ENCODE measurements at places on chromosomes 2 and 18.

DNA sequence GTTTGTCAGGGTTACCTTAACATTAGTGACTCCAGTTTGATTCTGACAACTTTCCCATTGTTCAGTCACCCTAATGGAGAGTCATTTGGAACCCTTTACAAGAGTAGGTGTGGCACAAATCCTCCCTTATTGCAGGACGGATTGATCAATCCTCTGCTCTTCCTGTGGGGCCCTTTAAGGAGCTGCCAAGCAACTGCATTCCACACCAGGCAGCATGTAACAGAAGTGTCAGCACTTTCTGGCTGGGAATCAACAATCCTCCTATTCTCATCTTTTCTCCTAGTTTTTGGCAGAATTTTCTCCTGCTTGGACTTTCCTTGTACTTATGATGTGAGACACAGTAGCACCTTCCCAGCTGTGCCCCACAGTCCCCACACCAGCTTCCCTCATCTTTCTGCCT is 177.8 kb downstream of the ST6GAL2 start:
- DNase-seq = no peak

- no peak for DNase-seq
These were observed 110.2 kb upstream of the RBBP8 start for GRCh38 chr18:22822841-22823508.

GRCh38 chr2:36459725-36460137 is 104.2 kb downstream of the CRIM1 start:
- no peak for DNase-seq

DNA sequence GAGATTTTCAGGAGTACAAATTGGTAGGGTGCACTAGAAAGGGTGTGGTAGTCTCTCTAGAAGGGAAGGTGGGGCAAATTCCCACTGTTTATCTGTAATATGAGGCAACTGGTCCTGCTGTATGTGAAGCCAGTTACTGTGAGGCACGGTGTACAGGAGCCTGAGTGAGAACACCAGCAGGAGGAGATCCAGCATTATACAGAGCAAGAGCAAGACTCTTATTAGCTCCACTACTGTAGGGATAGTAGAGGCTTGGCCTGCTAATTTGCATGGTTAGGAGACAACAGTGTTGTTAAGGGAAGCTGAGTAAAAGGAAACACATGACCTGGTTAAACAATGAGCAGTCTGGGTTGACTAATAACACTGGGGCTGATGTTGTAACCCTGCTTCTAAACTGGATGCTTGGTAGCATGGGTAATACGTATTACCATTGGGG is 76.3 kb upstream of the WDSUB1 start:
- no peak for DNase-seq

DNA sequence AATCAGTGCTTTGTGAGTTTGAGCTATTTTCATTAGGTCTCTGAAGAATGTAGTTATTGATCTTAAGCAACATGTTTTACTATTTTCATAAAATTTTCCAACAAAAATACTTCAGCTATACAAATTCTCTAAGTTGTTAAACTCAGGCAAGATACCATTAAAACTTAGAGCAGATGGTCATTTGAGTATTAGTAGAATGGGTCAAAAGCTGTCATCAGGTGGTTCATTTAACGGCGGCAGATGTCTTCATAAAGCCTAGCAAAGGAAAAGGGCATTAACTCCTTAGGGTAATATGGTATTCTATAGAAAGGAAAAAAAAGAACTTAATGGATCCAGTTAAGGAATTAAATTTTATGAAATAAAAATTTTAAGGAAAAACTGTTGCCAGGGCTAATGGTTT is 19.2 kb downstream of the MIB1 start:
- no peak for DNase-seq

DNA sequence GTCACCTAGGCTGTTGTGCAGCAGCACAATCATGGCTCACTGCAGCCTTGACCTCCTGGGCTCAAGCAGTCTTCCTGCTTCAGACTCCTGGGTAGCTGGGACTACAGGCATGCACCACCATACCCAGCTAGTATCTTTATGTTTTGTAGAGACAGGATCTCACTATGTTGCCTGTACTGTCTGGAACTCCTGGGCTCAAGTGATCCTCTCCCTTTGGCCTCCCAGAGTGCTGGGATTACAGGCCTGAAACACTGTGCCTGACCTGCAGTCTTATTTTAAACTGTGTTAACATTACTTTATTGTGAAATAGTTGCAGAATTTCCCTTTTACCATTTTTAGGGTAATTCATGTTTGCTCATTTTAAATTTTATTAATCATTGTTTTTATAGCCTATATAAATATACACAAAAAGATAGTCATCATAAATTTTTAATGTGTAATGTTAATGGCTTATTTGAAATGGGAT is 24.6 kb downstream of the EML4 start:
- no peak for DNase-seq

- DNase-seq = no peak
These were observed 371.6 kb downstream of the EIPR1 start for GRCh38 chr2:3005859-3006501.

DNA sequence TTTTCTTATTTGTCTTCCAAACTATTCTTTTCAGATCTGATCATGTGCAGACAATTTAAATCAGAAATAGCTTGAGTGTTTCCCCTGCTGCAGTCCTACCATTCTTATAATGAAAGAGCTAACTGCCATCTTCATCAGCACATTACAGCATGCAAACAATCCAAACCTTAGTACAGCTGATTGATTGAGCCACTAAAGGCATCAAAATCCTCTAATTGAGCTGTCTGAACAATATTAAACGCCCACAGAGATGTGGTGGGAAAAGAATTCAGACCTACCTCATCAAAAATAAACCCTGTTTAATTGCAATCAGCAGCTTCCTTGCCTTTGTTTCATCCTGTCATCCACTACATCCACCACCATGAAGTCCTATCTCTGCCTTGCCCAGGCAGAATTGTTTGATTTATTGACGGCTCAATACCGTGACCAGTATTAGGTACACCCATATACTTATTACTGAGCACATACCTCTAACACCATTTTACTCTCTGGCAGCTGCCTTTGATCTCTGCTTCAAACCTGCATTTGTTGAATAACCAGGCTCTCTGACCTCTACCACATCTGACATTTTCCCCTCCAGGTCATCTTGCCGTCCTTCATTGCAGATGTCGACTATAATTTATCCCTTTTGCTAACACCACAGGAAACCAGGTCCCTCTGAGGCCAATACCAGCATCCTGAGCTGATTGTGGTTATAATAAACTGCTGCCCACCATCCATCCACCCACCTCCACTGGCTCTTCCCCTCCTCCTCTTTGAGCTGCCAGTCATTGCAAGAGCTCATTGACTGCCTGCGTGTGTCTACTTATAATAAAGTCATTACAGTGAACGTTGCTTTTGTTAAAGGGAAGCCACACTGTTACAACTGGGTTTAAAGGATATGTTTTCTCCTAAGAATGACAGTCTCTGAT is 78.5 kb downstream of the RBM43 start:
- no peak for DNase-seq

GRCh38 chr2:105490204-105490603 is 91.4 kb upstream of the FHL2 start:
- DNase-seq = no peak

GRCh38 chr2:112204411-112204810 is 50.4 kb downstream of the ZC3H8 start:
- no peak for DNase-seq

- no peak for DNase-seq
These were observed 8.2 kb downstream of the ADAM17 start for GRCh38 chr2:9547262-9547991.

- DNase-seq = peak; percentile 92
These were observed 2.9 kb upstream of the NEURL3 start for GRCh38 chr2:96507957-96508520.

DNA sequence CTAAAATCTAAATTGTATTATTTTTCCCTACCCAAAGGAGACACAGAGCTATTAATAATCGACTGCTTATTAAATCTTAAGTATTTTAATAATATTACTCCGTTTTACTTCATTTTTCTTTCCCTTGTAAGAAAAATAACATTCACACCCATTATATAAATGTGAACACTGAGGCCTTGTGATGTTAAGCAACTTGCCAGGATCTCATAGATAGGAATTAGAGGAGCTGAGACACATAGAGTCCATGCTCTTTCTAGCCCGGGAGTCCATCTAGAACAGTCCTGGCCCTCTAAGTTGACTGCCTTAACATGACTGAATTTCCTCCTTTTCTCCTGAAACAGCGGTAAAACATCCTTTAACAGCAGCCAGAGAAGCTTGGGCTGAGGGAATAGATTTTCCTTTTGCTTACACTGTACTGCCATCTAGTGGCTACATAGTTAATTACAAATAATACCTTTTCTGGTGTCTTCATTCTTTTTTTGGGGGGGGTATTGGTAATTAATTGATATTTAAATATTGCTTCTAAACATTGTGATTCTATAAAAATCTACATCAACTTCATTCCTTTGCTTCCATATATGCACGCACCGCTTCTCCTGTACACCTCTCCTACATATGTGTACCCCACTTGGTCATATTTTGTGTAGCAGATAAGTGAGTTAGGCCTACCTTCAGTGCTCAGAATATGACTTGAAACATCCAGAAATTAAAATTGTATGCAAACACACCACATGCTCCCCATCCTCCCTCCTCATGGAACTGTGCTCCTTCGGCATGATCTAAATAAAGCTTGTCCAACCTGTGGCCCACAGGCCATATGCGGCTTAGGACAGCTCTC is 125.8 kb upstream of the HNMT start:
- DNase-seq = no peak

- DNase-seq = no peak
These were observed 110.9 kb downstream of the ARHGEF33 start for GRCh38 chr2:39000552-39000951.

GRCh38 chr2:108129636-108130035 is 110.1 kb upstream of the SULT1C3 start:
- DNase-seq = no peak

Measured in T-cell (primary cell).